ENCODE measurements at places on chromosomes 1 and 21. TPM values are rescaled to one million over a fixed set of nuclear protein-coding genes. Genes with fewer than 3 reads are reported as not detected.

The CFHR1 gene
- 0.81 TPM for total RNA-seq

The CDCP2 gene
- not detected for total RNA-seq

The TMCC2 gene
- total RNA-seq = 2.1 TPM

The SLC1A7 gene
- not detected for total RNA-seq

The PRMT6 gene
- total RNA-seq = 11.3 TPM

The OLFM3 gene
- not detected for total RNA-seq

The B3GALT5 gene
- 0.09 TPM for total RNA-seq

The ACKR1 gene
- total RNA-seq = 56.2 TPM

The KRTAP12-2 gene
- total RNA-seq = not detected

The CACNA1S gene
- 0.03 TPM for total RNA-seq

The CRYBG2 gene
- total RNA-seq = 0.59 TPM

The CD101 gene
- total RNA-seq = 5.5 TPM

The SPATA6 gene
- total RNA-seq = 31.4 TPM

The OR6N1 gene
- 0.46 TPM for total RNA-seq

The ARMH1 gene
- total RNA-seq = 29.3 TPM

The SYCP1 gene
- not detected for total RNA-seq

The SLC45A3 gene
- 5.0 TPM for total RNA-seq

The LRIG2 gene
- 11.6 TPM for total RNA-seq

The PAPPA2 gene
- 2.4 TPM for total RNA-seq

The USH2A gene
- not detected for total RNA-seq

The LGALS8 gene
- total RNA-seq = 56.2 TPM

The PCP4L1 gene
- 4.5 TPM for total RNA-seq

The BRDT gene
- total RNA-seq = not detected

The S100A7A gene
- not detected for total RNA-seq

The SYT6 gene
- total RNA-seq = not detected

The CHI3L2 gene
- total RNA-seq = 115 TPM

The TMEM125 gene
- 247 TPM for total RNA-seq

The PLEKHO1 gene
- 58.7 TPM for total RNA-seq

The SEC16B gene
- total RNA-seq = 26.2 TPM

The DIRAS3 gene
- 2.0 TPM for total RNA-seq

The CYP4X1 gene
- 19.9 TPM for total RNA-seq

The LPAR3 gene
- total RNA-seq = 1.5 TPM

The SPOCD1 gene
- 12.7 TPM for total RNA-seq

The GJA9 gene
- total RNA-seq = not detected

The IL20 gene
- not detected for total RNA-seq

The AKR1A1 gene
- 98.5 TPM for total RNA-seq

The ZBTB37 gene
- 11.8 TPM for total RNA-seq

The PROX1 gene
- 3.2 TPM for total RNA-seq

The FAM43B gene
- 0.23 TPM for total RNA-seq

The CENPS gene
- total RNA-seq = 23.0 TPM

The SORT1 gene
- 162 TPM for total RNA-seq

The OR2T33 gene
- not detected for total RNA-seq

The HCRTR1 gene
- total RNA-seq = not detected

The C1orf35 gene
- total RNA-seq = 17.9 TPM

The GFI1 gene
- total RNA-seq = 6.5 TPM

The F13B gene
- not detected for total RNA-seq

The RGSL1 gene
- total RNA-seq = not detected

The GUCA2A gene
- not detected for total RNA-seq

The CFAP107 gene
- 5.2 TPM for total RNA-seq

The PGLYRP3 gene
- total RNA-seq = not detected

The ETV3L gene
- not detected for total RNA-seq

The CAPN8 gene
- total RNA-seq = 70.1 TPM

Data from upper lobe of left lung (tissue), 6 donors.